Suprapubic skin (tissue), 4 donors: ENCODE measurements at places on chromosomes 16 and 17. TPM values are rescaled to one million over a fixed set of nuclear protein-coding genes. Genes with fewer than 3 reads are reported as not detected.

Gene ZSCAN10
- total RNA-seq = not detected

Gene KCNJ16
- not detected for total RNA-seq

Gene SCNN1G
- 25.6 TPM for total RNA-seq

Gene HEXD
- total RNA-seq = 84.6 TPM

Gene SEPTIN12
- total RNA-seq = not detected

Gene PRAC1
- not detected for total RNA-seq

DNA sequence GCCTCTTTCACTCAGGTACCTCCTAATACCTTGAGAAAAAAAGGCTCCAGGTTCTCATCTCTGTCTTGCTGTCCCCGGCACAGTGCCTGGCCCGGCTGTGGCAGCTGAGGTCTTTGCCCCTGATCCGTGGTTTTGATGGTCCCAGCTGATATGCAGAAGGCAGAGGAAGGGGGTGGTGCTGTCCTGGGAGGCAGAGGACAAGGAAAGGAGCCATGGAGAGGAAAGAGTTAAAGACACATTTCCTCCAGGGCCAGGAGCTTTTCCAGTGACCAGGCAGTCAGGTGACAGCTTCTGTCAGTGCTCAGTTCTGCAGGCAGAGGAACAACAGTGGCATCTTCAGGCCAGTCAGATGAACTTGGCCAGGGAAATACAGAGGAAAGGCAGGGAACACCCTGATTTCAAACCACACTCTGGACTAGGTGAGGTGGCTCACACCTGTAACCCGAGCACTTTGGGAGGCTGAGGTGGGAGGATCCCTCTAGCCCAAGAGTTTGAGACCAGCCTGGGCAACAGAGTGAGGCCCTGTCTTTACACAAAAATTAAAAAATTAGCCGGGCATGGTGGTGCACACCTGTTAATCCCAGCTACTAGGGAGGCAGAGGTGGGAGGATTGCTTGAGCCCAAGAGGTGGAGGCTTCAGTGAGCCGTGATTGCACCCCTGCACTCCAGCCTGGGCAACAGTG is 3.3 kb upstream of the COG1 start:
- DNase-seq = no peak

DNA sequence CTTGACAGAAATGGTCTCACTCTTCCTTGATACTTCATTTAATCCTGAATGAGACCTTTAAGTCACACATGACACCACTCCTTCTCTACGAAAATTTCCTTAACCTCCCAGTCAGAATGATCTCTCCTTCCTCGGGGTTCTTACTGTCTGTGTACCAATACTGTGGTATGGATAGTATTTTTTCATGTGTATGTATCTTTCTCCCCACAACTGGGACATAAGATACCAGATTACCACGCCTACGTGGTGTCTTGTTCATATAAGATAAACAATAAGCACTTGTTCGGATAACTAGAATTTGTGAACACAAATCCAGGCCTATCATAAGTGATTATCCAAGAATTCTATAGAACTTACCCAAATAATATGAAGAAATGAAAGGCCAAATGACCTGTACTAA is 11.3 kb downstream of the NUP88 start:
- no peak for DNase-seq

- no peak for DNase-seq
These were observed 83.4 kb downstream of the HIC1 start for GRCh38 chr17:2138318-2138717.

GRCh38 chr16:54870151-54870550 is 60.5 kb upstream of the IRX5 start:
- DNase-seq = no peak

DNA sequence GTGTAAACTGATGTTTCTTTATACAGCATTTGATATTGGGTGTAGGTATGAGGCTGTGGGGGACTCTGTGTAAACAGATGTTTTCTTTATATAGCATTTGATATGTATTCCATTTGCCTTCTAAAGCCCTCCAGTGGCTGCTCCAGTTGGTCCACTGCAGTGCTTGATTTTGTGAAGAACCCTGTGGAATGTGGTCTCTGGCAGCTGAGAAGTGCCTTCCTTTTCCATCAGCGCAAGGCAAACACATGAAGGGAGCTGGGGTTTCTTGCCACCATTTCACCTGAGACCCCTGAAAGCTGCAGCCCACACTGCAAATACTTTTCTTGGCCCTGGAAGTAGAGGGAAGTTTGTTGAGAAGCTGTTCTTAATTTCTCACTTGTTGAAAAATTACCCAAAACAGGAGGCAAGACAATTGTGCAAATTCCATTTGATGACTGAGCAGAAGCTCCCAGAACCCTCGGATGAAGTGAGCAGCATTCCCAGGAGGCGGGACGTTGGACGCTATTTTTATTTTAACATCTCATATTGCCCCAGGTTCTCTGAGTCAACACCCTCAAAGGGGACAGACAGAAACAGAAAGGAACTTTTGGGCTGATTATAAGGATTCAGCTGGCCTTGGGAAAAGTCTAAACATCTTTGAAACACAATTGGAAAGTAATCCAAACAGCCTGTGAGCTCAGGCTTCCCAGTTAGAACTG is 158.5 kb upstream of the RPH3AL start:
- no peak for DNase-seq

DNA sequence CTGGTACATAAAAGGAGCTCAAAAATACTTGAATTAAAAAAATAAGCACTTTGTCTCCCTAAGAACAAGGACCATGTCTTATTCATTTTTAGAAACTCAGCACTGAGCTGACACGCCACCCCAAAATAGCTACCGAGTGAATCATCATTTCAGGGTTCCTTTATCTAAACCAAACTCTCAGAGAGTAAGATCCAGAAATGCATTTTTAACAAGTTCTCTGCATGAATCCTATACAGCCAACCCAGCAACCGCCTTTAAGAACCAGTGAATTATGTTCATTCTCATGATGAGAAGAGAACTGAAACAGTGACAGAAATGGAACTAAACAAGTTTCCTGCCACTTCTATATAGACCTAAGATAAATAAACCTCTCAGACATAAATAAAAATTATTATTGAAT is 8.7 kb downstream of the C16orf87 start:
- no peak for DNase-seq

- DNase-seq = peak; percentile 91
These were observed 1.1 kb upstream of the NXN start for GRCh38 chr17:980406-981291.

DNA sequence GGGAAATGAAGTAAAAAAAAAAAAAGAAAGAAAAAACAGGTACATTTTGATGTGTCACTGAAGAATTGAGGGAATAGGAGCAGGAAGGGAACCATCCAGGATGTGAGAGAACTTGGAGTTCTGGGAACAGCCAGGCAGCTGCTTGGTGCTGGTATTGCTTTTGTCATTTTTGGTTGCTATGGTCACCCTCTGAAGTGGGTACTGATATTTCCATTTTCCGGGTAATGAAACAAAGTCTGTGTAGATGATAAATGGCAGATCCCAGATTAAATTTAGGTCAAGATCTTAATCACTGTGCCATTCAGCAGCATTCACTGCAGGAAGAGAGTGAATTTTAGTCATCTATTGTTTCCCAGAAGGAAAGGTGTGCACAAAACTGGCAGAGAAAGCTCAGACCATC is 93.6 kb downstream of the ABCA8 start:
- DNase-seq = no peak

- no peak for DNase-seq
These were observed 48.0 kb upstream of the METRNL start for GRCh38 chr17:83031321-83031945.

DNA sequence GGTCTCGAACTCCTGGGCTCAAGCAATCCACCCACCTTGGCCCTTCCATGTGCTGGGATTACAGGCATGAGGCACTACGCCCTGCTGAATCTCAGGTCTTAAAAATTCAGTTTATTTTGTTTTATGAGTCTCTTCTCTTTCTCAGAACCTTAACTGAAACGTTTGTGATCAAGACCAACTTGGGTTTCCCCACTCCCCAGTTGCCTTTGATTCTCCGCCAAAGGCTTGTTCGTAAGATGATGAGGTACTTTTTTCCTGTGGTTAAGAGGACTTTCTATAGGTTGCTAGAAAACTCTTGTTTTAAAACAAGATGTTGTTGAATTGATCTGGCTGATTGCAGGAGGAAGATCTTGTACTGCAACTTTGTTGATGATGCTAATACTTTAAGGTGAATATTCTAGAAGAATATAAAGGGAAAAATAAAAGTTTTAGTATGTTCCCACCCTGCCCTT is 11.7 kb downstream of the ABCC1 start:
- DNase-seq = no peak

DNA sequence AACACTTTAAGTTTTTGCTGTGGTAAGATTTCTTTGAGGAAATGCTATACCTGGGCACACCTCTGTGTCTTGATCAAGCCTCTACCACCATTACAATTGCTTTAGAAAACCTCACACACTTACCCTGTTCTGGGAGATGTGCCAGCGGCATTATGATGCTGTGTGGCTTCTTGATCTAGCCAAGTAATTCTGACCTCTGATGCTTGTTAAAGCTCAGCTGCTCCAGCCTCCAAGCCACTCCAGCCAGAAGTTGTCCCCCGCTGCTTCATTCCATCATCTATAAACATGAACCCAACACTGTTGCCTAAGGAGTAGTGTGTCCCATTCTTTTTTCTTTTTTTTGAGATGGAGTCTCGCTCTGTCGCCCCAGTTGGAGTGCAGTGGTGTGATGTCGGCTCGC is 60.1 kb downstream of the CYLD start:
- no peak for DNase-seq

DNA sequence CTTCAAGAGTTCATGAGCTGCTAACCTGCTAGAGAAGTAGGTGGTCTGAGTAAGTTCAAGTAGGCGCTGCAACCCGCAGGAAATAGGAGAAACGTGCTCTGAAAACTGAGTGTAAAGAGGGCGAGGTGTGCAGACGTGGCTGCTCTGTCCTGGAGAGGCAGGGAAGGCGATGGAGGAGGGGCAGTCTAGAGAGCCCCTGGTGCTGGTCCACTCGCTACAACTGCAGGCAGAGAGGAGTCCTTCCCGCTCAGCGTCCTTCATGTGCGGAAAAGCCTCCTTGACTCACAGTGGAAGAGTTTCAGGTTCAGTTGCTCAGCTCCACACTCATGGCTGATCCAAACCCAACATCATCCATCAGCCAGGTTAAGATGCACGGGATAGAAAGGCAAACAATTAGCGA is 12.1 kb downstream of the ABCA3 start:
- peak; percentile 18 for DNase-seq

DNA sequence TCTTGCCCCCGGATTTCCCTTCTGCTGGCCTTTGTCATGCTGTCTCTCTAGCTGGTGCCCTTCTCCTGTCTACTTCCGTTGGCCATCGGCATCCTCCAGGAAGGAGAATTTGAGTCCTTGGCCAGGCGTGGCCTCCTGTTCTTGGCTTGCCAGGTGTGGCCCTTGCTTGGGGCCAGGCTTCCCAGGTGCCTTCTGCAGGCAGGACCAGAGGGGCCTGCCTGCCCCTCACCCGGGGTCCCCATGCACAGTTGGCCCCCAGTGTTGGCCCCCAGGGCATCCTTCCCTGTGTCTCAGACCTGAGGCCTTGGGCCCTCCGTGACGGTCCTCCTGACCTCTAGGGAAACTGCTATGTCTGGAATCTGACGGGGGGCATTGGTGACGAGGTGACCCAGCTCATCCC is 2.6 kb downstream of the MLST8 start:
- DNase-seq = no peak

GRCh38 chr16:74463888-74464287 is 42.6 kb upstream of the CLEC18B start:
- no peak for DNase-seq

- peak; percentile 84 for DNase-seq
These were observed 961 bp downstream of the FGF11 start for GRCh38 chr17:7440113-7440833.

DNA sequence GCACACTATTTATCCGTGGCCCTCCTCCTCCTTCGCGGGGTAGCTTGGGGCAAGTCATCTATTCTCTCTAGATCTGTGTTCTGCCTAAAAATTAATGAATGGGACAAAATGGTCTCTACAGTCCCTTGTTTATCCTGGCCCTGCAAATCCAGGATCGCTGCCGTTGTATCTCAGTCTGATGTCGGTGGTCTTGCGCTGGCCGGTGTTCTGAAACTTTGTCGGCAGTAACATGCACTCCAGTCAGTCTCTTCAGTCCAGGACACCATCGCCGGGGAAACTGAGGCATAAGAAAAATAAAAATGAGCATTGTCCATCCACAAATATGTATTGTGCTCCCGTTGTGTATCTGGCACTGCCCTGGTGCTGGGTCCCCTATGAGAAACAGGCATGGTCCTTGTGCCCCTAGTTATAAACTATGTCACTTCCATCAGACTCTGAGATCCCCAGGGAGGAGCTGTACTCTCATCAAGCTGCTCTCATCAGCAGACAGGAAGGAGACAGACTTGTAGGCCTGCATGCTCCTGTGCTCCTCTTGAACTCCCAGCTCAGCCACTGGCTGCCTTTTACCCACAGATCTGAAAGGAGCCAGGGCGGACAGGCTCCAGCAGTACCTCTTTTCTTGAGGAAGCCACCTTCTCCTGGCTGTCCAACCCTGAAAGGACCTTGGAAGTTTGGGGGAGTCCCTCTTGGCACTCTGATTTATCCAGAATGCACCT is 13.7 kb upstream of the CA4 start:
- DNase-seq = peak; percentile 19

DNA sequence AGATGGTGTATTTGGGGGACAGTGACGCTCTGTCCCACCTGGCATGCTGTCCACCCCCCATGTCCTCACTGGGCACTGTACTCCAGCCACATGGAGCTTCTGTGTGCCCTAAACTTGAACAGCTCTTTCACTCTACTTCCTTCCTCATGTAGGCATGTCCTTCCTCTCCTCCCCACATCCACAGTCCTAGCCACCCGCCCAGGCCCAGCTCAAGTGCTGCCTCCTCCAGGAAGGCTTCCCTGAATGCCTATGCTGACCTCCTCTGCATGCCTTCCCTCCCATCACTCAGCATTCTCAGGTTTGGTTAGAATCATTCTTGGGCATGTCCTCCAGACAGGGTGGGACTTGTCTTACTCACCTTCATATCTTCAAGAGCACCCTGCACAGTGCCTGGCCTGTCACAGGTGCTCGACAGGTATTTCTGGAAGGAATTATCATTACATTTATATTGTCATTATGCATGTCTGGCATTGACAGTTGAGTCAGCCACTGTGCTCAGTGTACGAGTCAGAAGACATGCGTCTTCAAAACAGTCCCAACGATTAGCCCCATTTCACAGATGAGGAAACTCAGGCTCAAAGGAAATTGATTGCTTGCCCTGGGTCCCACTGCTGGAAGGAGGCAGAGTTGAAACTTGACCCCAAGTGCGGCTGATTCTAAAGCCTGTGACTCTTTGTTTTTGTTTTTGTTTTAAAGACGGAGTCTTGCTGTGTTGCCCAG is 42.1 kb upstream of the TOB1 start:
- DNase-seq = no peak

DNA sequence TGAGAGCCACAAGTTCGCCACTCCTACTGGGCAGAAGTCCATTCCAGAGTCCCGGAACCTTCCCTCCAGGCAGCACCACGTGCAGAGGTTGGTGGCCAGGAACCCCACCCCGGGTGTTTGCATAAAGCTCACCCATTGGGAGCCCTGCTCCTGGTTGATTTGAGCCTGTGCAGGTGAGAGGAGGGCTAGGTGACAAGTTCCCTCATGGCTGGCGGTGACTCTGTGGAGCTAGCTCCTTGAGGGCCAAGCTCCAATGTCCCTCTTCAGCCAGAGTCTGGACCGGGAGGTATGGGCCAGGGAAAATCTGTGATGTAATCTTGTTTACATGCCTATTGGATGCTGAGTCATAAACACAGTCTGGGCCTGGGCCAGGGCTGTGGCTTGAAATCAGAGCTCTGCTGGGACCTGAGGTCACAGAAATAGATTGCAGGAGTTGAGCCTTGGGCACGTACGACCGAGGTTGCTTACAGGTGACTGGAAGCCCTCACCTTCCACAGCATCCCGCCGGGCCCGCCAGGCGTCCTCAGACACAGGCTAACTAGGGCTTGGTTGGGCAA is 118.9 kb downstream of the AATF start:
- DNase-seq = peak; percentile 66
